ENCODE measurements at places on chromosomes 12 and 14.

GRCh38 chr14:69685218-69685616 is 73.8 kb downstream of the SUSD6 start:
- no peak for DNase-seq

DNA sequence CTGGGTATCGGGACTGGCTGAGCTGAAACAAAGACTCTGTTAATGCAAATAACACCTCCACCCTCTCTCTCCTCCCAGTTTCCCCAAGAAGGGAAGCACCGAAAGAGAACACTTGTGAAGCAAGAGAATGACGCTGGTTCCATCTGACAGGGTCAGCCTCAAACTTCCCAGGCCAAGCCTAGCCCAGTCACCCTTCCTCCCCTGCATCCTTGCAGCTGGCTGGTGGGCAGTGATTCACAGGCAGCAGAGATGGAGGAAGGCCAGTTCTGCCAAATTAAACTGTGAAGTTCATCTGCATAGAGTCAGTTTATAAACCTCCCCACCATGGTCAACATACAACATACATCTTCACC is 2.8 kb downstream of the LRRC74A start:
- no peak for DNase-seq

DNA sequence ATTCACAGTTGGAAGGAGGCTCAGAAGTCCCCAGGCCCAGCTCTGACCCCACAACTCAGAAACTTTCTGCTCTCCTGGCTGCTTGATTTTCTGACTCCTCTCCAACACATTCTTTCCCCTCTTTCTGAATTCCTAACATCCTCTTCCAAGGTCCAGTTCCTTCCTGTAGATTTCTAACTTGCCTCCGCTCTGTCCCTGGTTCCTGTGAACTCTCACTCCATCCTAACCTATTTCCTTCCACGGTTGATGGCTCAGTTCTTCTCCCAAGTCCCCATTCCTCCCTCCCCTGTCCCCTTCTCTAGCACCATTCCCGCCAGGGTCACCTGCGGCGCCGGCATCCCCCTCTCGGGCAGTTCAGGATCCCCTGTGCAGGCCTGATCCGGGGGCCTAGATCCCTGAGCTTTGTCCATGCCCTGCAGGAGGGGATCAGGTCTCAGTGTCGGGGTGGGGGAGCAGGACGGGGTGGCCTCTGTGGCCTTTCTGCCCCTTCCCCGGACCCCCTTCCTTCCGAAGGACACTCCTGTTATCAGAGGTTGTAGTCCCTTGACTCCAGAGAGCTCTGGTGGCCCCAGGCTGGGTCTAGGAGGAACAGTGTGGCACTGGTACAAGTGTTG is 6.0 kb upstream of the SLC22A17 start:
- DNase-seq = no peak

DNA sequence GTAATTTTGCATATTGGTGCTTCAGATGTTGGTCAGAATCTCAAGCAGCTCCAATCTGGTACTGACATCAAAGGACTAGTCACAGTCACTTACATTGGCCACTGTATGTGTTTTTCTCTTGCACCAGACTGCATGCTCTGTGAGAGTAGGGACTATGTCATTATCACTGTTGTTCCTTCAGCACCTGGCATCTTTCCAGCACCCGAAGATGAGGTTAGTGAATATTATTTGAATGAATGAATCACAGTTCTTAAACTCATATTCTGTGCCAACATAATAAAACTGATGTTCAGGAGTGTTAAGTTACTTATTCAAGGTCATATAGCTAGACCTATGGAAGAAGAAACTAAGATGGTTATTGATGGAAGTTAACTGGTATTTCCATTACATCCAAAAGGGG is 204.5 kb upstream of the TBX3 start:
- DNase-seq = no peak

- no peak for DNase-seq
These were observed 164.9 kb downstream of the NAV3 start for GRCh38 chr12:77995436-77996167.

- DNase-seq = no peak
These were observed 84.8 kb upstream of the NUDT4 start for GRCh38 chr12:93292731-93293566.

DNA sequence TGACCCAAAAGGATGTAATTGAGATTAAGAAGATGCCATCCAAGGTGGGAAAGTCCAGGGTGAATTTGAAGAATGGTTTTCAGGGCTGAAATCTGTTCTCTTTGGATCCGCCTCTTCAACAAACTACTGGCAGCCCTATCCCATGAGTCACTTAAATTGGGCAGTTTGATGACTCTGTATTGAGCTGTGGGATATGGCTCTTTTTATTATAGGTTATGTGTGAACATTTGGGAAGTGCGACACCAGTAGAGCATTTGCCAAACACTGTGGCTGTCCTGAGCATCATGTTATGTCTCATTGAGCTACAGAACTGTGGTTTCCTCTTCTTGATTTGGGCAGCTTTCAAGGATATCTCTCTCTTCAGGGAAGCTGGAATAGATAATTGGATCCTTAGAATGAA is 22.3 kb downstream of the IFT43 start:
- no peak for DNase-seq

- no peak for DNase-seq
These were observed 18.8 kb downstream of the SLC24A4 start for GRCh38 chr14:92341791-92342190.

- no peak for DNase-seq
These were observed 83.6 kb upstream of the VASH1 start for GRCh38 chr14:76677534-76678145.

DNA sequence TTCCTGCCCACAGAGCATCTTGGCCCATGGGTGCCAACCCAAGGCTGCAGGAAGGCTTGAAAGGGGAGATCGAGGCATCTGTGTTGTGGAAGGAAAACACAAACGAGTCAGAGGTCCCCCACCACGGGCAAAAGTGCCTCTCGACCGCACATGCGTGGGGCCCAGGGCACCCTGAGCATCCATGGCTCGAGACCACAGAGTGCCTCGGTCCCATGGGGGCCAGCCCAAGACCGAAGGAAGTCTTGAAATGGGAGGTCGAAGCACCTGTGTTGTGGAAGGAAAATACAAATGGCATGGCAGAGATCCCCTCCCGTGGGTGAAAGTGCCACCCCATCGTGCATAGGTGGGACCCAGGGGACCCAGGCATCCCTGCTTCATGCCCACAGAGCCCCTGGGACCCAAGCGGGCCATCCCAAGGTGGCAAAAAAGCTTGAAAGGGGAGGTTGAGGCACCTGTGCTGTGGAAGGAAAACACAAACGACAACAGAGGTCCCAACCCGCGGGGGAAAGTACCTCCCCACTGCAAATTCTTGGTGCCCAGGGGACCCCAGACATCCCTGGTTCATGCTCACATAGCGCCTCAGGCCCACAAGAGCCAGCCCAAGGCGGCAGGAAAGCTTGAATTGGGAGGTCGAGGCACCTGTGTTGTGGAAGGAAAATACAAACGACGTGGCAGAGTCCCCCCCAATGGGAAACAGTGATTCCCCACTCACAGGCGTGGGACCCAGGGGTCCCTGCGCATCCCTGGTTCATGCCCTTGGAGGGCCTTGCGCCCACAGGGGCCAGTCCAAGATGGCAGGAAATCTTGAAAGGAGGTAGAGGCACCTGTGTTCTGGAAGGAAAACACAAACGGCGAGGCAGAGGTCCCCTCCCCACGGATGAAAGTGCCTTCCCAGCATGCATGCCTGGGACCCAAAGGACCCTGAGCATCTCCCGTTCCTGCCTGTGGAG is 373.0 kb downstream of the ALG10 start:
- peak; percentile 0 for DNase-seq

DNA sequence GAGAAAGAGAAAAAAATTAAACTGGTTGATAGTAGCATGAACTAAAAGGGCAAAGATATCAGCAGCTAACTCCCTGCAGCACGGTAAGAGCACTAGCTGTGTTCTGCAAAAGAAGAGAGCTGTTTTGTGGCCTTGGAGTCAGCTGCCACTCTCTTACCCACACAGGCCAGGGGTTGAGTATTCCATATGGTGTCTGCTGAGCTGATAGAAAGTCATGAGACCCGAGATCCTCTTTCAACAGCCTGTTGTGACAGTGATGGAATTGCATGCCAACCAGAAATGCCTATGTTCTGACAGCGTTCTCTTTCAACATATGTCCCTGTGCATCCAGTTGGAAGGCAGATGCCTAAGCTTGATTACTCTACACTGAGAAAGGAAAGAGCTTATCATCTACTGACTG is 39.9 kb downstream of the TMTC1 start:
- DNase-seq = no peak

GRCh38 chr12:98137278-98137677 is 378.1 kb upstream of the TMPO start:
- no peak for DNase-seq

DNA sequence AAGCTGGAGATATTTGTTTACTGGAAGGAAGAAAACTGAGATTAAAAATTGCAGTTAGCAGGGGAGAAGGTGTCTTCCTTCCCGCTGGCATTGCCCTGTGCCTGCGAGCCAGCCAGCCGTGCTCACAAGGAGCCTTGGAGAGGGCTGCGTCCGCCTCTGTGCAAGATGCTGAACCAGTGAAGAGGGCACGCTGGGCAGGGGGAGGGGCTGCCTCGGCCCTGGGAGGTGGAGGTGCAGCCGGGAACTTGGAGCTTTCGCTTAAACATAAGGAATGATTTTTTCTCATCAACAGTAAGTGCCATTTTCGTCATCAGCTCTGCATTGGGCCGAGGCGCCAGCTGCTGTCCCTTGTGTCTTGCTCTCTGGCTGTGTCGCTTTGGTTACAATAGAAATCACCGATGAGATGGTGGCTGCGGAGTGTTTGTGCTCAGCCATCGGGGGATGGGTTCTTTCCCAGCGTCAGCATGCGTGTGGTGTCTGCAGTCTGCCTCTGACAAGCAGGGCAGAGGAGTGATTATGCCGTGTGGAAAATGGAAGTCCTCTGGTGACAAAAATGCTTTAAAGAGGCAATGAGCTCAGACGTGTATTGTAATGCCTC is 97.3 kb downstream of the ESR2 start:
- DNase-seq = no peak

- no peak for DNase-seq
These were observed 38.5 kb downstream of the PTGER2 start for GRCh38 chr14:52352569-52352968.

DNA sequence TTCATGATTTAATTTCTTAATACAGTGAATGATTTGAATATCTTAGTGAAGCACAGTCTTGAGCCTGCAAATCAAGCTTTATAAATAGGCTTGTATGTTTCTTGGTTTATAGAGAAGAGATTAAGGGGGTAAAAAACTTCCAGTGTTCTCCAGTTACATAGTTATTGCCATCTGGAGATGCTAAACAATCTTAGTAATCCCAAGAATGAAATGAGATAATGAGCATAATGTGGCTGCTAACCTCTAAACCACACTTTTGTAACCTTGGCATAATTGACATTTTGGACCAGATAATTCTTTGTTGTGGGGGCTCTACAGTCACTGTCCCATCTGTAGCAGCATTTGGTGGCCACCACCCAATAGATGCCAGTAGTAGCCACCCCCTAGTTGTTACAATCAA is 316.8 kb downstream of the CCDC91 start:
- DNase-seq = no peak

DNA sequence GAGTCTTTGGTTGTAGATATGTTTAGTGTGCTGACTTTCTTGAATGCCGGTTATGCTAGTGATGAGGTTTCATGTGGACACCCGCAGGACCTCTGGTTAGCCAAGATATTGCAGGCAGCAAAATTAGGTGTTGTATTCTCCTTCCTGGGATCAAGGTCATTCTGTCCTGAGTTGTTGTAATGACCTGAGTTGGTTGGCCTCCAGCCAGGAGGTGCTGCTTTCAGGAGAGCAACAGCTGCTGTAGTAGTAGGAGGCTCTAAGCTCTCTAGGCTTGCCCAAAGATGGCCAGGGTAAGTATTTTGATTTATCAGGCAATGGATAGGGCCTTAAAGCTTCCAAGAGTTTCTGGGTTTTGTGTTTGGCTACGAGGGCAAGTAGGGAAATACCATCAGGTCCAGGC is 56.0 kb upstream of the BDKRB2 start:
- no peak for DNase-seq

DNA sequence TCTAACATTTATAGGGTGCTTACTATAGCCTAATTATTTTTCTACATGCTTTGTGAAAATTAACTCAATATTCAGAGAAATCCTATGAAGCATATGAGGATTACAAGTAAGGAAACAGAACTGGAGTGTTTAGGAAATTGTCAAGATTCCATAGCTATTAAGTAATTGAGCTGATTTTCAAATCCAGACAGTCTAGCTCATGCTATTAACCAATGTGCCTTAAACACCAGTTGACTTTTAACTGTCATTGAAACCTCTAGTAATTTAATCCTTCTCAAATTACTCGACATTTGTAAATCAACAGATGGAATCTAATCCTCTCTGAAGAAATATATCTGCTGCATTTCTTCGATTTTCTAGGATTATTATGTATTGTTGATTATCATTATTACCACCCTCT is 488.9 kb downstream of the MDGA2 start:
- DNase-seq = no peak

- no peak for DNase-seq
These were observed 230.9 kb upstream of the DDHD1 start for GRCh38 chr14:53384073-53384472.

DNA sequence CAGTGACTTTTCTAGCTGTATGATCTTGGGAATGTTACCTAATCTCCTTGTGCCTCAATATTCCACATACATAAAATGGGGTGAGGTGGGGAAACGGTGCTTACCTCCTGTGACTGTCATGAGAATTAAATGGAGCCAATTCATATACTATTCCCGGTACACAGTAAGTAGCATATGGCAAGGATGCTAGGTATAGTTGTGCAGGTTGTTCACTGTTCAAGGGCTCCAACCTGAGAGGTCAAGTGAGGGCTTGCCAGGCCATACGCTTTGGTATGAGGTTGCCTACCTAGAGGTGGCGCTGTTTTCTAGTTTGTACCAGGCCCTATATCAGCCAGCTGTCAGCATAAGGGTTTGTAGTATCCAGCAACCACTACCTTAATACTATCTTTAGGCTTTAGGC is 3.6 kb upstream of the BATF start:
- no peak for DNase-seq

GRCh38 chr12:86929962-86930361 is 673.8 kb upstream of the MGAT4C start:
- DNase-seq = no peak

GRCh38 chr12:588024-588322 is 75.3 kb downstream of the NINJ2 start:
- DNase-seq = no peak

DNA sequence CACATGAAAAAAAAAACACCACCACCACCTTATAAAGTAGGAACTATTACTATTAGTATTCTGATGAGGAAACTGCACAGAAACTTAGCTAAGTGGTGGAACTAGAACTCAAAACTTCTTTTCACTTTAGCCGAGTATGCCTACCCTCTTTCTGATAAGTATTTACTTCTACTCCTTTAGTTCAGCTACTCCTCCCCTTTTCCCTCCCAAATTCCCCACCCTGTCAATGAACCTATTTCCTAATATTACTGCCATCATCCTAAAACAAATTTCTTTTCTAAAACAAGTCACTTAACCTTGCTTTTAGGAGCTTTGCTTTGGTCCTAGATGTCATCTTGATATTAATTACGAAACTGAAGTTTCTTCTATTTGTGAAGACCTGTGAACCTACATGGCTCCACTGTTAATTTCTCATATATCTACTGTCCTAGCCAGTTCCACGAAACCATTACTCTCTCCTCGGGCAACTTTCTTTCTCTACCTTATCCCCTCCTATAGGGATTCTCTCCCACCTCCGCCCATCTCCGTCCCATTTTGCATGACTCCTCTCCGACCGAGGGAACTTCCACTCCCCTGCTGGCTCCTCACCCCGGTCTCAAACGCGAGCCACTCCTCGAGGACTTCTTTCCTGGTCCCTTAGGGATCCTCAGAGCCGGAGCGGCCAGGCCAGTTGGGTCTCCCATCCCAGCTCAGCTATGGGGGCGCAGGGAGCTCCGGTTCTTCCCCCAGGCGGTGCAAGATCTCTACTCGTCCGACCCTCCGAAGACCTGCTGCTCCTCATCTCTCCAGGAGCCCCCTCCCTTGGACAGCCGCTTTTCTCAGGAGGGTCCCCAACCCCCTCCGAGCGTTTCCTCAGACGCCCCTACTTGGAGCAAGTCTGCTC is 1.1 kb downstream of the NUMB start:
- DNase-seq = peak; percentile 5

Data from activated gamma-delta T cell treated with Interleukin-2 at 50 U/mL for 16 hours (primary cell).